Activated naive CD4-positive, alpha-beta T cell treated with Interleukin-2 at 50 U/mL for 16 hours (primary cell): ENCODE measurements at places on chromosomes 2 and 18.

GRCh38 chr2:197929008-197929885 lies 124.9 kb downstream of the PLCL1 start:
- no peak for DNase-seq

- no peak for DNase-seq
These were observed 143.4 kb downstream of the MGAT5 start for GRCh38 chr2:134397146-134397896.

GRCh38 chr2:160613466-160614153 lies 120.0 kb upstream of the RBMS1 start:
- no peak for DNase-seq

DNA sequence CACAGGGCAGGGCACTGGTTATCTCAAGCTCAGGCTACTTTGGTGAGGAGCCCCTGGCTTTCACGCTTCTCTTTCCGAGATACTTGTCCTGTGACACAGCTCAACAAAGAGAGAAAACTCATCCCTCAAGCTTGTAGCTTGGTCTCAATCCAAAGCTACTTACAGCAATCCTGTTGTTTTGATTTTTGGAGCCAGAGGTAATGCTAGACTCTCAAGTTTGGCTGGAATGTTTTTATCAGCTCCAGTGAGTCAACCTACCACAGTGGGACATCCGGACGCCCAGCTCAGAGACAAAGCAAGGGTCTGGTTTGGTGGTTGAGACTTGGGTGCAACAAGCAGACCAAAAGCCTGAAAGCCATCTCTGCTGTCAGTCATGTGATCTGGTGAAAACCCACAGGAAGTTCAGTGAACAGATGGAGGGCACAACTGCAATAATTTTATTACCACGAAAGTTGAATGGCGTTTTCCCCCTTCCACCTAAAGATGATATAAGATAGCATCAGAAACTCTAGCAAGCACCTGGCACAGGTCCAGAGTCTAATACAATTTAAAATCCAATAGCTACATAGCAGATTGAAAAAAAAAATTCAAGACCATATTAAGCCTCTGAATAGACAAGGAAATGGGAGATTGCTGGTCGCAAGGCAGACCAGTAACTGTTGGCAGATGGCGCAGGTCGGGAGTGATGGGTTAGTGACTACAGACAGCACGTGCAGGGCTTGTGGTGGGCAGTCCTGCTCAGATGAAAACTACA lies 102.3 kb upstream of the SMAD7 start:
- no peak for DNase-seq

GRCh38 chr18:48533340-48534070 lies 5.3 kb upstream of the CTIF start:
- DNase-seq, result no peak

GRCh38 chr2:221529177-221529942 lies 42.7 kb downstream of the EPHA4 start:
- no peak for DNase-seq

- no peak for DNase-seq
These were observed 2.5 kb upstream of the SFT2D3 start for GRCh38 chr2:127698553-127699355.

GRCh38 chr2:54687595-54688152 lies 35.8 kb upstream of the EML6 start:
- DNase-seq, result no peak

GRCh38 chr2:207484444-207485391 lies 45.0 kb upstream of the CREB1 start:
- no peak for DNase-seq

GRCh38 chr2:215505044-215505786 lies 69.3 kb upstream of the FN1 start:
- DNase-seq, result no peak

GRCh38 chr2:230777721-230778120 lies 65.1 kb downstream of the CAB39 start:
- DNase-seq, result no peak

DNA sequence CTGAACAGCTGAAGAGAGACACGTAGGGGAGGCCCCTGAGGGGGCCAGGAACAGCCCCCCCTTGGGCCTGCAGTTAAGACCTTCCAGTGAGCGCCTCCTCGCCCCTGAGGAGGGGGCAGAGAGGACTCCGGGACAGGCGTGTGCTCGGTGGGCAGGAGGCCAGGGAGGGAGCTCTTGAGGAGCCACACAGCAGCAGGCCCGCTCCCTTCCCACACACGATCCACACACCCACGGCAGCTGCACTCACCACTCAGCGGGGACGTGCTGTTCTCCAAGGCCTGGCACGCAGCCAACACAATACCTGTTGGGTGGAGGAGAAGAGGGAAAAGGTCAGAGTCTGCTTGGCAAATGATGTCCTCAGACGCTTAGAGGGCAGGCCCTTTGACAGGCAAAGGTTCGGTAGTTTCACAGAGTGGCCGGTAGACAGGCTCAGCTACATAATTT lies 39.0 kb downstream of the TGFA start:
- no peak for DNase-seq
